ENCODE measurements at places on chromosomes 7 and 10.

DNA sequence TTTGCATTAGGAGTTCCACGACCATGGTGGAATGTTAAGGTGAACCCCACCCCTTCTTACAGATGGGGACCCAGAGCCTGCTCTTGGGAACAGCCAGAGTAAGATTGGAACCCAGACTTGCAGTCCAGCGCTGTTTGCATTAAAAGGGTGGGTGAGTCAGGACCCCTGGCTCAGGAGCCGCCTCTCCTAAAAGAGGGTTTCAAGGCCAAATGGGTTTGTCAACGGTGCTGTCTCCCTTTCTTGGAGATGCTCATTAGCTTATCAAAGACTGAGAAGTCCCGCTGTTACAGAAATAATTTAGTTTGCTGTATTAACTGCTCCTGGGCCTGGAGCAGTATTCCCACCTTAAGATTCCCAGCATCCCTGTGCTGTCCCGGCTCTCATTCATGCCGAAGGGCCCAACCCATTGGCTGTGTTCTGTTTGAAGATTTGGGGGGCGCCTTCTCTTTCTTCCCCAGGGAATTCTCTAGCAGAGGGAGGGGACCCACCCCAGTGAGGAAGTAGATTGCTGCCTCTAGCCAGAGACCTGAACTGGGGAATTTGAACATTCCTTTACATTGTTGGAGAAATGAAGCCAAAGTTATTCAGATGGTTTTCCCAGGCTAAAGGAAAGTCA, 1.8 kb downstream of the MARVELD1 start:
- DNase-seq = no peak

- no peak for DNase-seq
Measured at GRCh38 chr10:76324283-76324682, 892.9 kb downstream of the LRMDA start.

DNA sequence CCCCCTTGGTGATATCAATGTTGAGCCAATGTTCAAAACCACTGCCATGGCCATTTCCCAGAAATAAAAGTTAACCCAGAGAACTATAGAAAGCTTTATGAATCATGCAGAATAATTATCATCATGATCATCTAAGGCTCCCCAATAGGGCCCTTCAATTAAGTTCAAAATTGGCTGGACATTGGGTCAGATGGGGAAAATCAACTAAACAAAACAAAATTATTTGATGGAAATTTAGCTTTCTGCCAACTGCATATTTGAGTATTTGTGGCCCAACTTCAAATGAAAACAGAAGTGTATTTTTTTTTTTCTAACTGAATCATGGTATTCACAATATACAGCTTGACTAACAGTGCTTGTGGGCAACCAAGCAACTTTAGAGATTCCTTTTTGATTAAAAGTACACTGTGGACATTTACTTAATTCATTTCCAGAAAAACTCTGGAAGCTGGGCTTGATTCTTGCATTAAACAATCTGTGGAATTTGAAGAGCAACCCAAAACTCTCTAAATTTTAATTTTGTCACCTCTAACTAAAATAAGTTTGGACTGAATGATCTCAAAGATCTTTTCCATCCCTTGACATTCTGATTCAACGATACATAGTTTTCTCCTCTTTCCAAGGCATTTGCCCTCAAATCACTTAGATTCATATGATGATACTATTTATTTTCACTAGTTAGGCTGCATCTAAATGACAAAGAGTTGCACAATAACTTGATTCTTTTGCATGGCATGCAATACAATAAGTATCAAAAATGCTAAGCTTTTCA, 203.2 kb downstream of the AHR start:
- DNase-seq = no peak

GRCh38 chr10:47031211-47031900, 120.1 kb downstream of the PTPN20 start:
- no peak for DNase-seq

DNA sequence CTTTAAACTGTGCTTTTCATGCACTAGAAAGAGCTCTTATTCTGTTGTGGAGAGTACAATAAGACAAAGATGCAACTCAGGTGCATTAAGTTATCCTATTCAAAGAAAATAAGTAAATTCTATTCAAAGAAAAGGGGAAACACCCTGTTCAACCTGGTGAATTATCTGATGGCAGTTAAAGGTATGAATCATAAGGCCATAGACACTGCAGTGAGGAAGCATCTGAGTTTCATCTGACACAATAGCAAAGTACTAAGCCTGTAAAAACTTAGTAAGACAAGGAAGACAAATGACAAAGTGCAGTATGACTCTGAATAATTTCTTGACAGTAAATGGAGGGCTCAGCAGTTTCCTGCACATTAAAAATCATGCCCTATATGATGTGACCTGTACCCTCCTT, 91.0 kb upstream of the LRRTM3 start:
- DNase-seq = no peak

DNA sequence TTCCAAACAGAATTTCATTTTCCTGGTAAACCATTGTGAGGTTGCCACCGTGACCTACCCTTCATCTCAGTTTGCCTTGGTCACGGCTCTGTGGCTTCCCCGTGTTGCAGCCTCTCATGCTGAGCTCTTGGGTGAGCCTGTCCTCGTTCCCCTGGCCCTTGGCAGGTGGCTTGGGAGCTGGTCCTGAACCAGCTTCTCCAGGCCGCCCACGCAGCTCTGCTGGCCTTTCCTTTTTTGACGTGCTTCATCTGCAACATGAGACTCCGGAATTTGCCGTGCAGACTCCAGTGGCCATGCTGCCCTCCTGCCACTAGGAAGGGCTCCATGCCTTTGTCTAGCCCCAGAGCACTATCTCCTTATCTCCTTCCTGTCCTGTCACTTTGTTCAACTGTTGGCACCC, 93.0 kb upstream of the NPS start:
- no peak for DNase-seq

GRCh38 chr10:132329565-132330485, 2.2 kb upstream of the LRRC27 start:
- peak; percentile 80 for DNase-seq

- no peak for DNase-seq
Measured at GRCh38 chr7:82179311-82179710, 264.3 kb downstream of the CACNA2D1 start.

DNA sequence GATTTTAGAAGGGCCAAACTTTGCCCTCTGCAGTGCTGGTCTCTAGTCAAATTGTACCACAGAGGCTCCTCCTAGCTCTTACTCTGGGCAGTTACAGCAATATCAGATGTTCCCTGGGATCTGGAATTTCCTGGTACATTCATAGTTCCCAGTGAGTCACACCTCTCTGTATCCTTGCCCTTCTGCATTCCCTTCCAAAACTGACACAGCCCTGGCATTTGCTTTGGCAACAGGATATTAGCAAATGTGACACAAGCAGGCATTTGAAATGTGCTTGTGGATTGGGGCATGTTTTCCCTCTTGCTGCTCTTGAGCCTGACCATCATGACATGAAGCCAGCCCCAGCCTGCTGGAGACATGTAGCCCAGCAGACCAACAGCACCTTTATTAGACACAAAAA, 284.7 kb upstream of the AKR1E2 start:
- DNase-seq = no peak

DNA sequence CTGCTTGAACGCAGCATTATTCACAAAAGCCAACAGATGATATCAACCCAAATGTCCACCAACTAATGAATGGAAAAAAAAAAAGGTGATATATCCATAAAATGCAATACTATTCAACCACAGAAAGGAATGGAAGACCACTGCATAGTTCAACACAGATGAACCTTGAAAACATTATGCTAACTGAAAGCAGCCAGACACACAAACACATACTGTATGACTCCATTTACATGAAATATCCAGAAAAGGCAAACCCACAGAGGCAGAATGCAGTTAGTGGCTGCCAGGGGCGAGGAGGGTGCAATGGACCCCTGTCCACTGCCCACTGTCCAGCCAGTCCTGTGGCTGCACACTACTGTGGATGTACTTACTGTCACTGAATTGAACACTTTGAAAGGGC, 36.6 kb downstream of the KIAA1549 start:
- DNase-seq = no peak

DNA sequence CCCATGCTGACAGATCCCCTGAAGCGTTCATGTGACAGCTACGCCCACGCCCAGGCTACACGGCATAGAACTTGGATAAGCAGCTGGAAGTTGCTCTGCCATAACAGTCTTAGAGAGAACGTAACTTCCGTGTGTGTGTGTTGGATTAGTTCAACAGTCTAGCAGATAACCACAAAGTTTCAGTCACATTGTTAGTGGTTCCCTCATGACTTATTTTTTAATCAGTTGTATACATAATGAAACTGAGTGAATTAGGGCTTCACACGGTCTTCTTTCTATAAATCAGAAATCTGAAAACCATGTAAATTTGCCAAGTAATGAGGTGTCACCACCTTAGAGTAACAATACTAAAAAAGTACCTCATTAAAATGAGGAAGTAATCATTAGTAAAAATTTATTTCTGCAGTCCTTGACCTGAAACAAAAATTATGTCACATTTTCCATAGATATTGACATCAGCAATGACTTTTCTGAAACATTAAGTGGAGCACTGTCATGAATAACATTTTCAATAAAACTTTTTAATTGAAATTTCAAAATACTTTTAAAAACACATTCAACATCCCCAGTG, 21.7 kb upstream of the MACC1 start:
- DNase-seq = peak; percentile 55

- no peak for DNase-seq
Measured at GRCh38 chr7:100486753-100487446, 3.2 kb downstream of the NYAP1 start.

Measured in CD14-positive monocyte (primary cell).